NCI-H187 (cell line): ENCODE measurements at places on chromosomes 16 and 17.

GRCh38 chr16:57892041-57892440 is 78.9 kb downstream of the CNGB1 start:
- peak; percentile 34 for DNase-seq

- DNase-seq: no peak
Observed at GRCh38 chr17:6554871-6555330, 1.5 kb downstream of the PITPNM3 start.

GRCh38 chr17:7961421-7961820 is 29.4 kb downstream of the CNTROB start:
- DNase-seq: no peak

DNA sequence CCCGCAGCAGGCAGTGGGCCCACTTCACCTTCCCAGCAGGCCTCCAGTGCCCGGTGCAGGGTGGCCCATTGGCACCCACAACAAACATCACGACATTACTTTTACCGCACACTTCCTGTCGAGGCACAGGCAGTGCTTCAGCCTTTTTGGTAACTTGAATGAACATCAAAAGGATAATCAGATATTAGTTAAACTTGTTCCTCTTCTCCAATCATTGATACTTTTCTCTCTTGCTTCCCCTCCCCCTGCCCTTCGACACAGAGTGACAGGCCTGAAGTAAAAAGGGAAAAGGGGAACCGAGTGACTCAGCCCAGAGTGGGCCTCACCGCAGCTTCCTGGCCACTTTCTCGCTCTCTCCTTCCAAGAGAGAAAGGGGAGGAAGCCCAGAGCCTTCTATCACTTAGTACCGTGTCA is 507.0 kb downstream of the MAF start:
- no peak for DNase-seq

DNA sequence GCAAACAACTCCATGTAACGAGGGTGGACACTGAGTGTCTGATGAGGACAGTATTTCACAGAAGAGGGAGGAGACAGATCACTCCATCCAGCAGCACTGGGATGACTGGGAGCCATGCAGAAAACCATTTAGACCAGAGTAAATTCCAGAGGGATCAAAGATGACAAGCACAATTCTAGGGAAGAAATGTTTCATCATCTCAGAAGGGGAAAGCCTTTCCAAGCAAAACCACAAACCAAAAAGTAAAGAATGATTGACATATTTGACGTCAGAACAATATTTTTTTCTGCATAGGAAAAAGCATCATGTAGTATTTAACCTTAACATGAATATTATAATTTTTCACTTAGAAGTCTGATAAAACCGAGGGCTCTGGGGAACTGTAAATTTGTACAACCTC is 4.8 kb downstream of the DNASE1 start:
- no peak for DNase-seq

GRCh38 chr16:72210555-72210954 is 38.6 kb upstream of the PMFBP1 start:
- no peak for DNase-seq

DNA sequence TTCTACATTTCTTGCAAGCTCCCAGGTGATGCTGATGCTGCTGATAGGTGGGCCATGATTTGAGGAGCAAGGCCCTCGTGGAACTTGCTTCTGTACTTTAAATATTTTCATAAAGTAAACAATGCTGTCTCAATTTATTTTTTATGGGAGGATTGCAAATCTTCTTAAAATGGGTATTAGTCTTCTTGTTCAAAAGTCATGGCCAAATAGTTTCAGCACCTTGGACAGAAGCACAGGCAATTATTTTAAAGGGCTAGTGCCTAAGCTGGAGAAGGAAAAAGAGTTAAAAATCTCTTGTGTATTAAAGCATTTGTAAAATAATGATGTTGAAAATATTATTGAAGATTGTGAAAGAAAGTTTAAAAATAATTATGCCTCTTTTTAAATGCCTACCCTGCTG is 50.5 kb downstream of the GPR139 start:
- DNase-seq: no peak

DNA sequence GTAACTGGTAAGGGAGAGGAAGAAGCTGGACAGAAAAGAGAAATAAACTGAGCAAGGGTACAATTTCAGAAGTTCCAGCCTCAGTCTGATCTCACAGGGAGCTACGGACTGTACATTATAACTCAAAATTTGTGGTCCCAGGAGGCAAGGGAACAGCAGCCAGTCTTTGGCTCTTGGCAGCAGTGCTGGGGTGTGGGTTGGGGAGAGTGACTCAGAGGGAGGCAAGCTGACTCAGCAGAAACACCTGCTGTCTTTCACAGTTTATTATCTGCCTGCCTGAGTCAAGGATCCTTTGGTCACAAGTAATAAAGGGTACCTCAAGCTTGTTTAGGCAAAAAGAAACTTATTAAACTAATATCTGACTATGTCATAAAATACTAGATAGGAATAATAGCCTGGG is 73.5 kb upstream of the KIF2B start:
- no peak for DNase-seq

DNA sequence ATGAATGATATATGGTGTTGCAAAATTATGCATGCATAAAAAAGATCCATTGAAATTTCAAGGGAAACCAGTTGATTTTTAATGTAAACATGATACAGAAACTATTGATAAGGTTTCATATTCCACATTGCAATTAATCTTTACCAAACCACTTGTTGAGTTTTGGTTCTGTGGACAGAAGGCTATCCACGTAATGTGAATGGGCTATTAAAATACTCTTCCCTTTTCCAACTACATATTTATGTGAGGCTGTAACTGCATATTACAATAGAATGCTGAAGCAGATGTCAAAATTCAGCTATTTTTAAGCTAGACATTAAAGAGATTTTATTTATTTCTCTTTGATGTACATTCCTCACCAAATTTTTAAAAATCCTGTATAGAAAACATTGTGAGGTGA is 33.7 kb upstream of the VPS4A start:
- no peak for DNase-seq

- DNase-seq: no peak
Observed at GRCh38 chr17:80919331-80920311, 72.0 kb upstream of the CHMP6 start.

DNA sequence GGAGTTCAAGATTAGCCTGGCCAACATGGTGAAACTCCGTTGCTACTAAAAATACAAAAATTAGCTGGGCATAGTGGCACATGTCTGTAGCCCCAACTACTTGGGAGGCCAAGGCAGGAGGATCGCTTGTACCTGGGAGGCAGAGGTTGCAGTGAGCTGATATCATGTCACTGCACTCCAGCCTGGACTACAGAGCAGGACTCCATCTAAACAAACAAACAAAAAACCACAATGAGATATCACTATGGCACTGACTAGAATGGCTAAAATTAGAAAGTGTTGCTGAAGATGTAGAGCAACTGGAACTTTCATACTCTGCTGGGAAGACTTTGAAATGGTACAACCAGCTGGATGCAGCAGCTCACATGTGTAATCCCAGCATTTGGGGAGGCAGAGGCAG is 6.5 kb upstream of the TNK1 start:
- DNase-seq: no peak

DNA sequence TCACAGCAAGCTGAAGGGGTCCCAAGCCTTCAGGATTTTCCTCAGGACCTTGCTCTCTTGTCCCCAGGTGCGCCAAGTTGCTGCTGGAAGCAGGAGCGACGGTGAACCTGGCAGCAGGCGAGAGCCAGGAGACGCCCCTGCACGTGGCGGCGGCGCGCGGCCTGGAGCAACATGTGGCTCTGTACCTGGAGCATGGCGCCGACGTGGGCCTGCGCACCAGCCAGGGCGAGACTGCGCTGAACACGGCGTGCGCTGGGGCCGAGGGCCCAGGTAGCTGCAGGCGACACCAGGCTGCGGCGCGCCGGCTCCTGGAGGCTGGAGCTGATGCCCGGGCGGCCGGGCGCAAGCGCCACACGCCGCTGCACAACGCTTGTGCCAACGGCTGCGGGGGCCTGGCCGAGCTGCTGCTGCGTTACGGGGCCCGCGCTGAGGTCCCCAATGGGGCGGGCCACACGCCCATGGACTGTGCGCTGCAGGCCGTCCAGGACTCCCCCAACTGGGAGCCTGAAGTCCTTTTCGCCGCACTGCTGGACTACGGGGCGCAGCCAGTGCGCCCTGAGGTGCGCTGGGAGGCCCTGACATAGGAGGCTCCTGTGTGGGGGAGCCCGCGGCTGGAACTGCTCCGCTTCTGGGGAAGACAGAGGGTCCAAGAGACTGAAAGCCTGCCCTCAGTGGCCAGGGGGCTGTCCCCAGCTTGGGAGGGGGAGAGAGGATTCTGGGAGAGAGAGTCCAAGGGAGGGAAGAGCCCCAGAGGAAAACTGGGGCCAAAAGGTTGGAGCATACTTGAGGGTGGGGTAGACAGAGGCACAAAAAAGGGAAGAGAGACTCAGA is 6.4 kb downstream of the ASB16 start:
- DNase-seq: no peak

DNA sequence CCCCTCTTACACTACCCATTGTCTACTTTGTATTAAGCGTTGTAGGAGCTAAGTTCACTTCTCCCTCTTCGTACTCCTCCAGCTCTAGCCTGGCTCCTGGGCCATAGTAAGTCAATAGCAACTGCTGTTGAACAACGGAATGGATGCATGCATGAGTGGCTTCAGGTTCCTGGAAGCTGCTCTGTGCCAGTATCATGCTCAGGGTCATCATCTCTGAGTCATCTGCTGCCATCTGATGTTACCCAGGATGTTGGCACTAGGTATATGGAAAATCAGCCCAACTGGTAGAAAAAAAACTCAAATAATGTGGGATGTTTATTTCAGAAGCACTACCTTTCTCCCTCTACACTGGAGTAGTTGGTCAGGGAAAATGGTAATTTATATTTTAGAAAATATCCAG is 536.8 kb downstream of the NPIPA7 start:
- no peak for DNase-seq

- no peak for DNase-seq
Observed at GRCh38 chr17:59300941-59301340, 30.5 kb upstream of the YPEL2 start.

DNA sequence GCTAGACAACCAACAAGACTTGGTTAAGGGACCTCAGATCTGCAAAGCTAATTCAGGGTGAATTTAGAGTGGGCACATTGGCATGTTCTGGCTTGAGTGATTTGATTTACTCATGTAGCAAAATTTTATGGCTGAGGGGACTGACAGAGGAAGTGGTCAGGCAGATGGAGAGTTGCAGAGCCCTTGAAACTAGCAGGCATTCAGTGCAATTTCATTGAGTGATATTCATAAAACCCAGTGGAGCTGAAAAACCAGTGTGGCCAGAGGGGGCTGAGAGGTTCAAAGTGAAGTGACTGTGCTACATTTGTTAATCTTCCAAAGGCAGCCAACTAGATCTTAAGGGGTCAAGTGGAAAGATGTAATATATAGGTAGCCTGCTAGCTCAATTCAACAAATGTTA is 2.2 kb upstream of the TMEM94 start:
- no peak for DNase-seq

DNA sequence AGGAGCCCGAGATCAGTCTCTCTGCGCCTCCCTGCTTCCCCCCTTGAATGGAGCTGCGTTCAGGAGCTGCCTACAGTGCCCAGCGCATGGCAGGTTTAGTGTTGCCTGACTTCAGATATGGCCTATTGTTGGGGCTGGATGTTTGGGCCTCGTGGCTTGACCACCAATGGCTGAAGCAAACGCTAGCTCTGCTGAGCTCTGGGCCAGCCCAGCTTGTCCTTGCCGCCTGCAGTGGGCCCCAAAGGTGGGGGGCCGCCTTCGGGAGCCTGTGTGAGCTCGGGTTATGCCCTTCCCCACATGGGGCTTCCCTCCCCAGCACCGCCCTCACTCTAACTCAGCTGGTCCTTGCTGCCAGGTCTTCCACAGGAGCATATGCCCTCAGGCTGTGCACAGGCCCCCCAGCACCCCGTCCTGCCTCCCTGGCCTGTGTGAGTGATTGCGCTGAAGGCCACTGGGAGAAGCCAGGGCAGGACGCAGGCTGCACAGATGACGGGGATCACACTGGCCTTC is 2.0 kb upstream of the METTL26 start:
- no peak for DNase-seq

DNA sequence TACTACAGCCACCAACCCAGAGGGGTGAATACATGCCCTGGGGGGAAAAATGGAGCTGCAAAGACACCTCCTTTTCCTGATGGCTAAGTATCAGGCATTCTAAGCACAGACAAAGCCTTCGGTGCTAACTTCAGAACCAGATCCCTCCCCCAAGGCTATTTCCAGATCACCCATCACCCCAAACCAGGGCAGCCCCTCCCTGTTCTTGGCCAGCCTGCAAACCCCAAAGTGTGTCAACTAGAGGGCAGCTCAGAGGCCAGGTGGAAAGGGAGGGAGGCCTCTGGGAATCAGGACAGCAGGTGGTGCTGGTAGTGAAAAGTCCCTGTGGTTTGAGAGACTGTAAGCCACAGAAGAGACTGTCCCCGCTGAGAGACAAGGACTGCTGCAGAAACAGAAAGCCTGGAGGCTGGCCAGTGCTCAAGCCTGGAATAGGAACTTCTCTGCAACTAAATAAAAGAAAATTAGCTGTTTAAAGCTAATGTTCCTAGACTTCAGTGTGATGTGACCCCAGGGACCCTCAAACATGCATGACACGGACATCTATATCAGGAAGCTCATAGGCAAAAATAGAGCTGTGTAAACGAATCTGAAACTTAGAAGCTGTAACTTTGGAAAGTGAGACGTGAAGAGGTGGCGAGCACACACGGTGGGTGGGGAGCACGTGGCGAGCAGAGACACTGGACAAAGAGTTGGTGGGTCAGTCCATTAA is 9.1 kb downstream of the TUBG1 start:
- DNase-seq: no peak

- no peak for DNase-seq
Observed at GRCh38 chr16:8511464-8511863, 78.8 kb downstream of the TMEM114 start.

- no peak for DNase-seq
Observed at GRCh38 chr17:31787857-31788570, 71.0 kb downstream of the COPRS start.

DNA sequence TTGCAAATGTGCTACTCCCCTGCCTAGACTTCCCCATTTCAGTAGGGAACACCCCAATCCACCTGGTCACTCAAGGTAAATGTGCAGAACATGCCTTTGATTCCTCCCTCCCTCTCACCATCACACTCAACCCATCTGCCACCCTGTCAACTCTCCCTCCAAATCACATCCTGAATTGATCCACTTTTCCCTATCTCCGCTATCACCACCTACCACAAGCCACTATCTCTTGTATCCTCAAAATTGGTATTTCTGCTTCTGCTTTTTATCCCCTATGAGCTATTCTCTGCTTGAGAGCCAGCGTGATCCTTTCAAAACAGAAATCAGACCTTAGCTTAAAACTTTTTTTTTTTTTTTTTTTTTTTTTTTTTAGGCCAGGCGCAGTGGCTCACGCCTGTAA is 5.4 kb upstream of the NOL11 start:
- DNase-seq: no peak

GRCh38 chr16:31695667-31696066 is 168.0 kb downstream of the AHSP start:
- no peak for DNase-seq
